ENCODE measurements at places on chromosomes 7 and 10. TPM values are rescaled to one million over a fixed set of nuclear protein-coding genes. Genes with fewer than 3 reads are reported as not detected.

Gene CDH23
- total RNA-seq = 1.1 TPM

Gene MBL2
- not detected for total RNA-seq

DNA sequence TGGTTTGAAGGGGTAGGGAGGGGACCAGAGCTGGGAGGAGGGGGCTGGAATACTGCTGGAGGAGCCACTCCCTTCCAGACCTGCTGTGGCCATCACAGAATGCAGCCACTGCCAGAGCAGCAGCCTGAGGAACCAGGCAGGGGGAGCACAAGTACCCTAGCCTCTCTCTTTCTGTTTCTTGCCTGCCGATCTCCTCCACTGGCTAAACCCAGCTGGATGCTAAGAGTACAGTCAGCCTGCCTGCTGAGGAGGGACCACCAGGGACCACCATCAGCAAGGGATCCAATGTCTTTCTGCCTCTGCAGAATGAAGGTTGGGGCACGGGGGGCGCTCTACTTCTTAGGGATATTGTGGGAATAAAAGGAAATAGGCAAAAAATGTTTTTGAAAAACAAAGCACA is 4.7 kb downstream of the BLVRA start:
- no peak for DNase-seq

DNA sequence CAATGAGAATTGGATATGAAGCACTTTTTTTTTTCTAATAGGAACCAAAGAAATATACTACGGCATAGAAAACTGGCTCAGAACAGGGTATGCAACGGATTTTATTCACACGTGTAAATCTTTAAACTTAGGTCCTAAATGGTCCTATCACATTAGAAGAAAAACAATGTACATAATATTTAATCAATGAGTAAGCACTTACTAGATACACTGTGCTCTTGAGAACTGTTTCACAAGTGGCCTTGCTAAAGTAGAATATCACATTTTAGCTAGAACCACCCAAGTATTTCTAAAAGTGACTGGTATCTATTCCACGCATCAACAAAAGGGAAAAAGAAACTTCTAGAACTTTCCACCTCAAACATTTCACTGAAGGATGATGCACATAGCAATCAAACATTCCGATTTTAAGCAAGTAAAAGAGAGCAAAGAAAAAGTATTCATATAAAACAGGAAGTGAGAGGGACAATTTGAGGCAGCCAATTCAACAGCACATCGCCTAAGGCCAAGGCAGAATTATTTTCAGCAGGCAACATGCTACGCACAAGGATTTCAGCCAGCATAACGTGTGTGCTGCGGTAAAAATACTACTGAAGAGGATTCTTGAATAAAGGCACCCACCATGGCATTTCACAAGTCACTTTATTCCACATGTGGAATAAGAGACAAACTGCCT is 55.8 kb downstream of the PARD3 start:
- no peak for DNase-seq

DNA sequence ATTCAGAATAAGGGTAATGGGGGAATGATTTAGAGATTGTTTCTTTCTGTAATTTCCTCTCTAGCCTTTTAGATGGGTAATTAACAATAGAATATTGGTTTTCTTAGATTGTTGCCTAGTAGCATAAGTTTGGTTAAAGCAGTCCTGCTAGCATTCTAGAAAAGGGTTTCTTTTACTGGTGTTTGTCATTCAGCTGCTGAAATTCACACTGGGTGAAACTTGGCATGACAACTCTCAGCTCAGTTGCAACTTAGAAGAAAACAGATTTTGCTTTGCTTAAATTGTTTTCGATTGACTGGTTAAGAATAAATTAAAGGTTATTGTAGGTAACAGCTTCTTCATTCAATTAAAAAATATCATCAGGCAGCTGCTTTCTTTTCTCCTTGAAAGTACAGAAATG is 25.1 kb upstream of the PDK4 start:
- DNase-seq = no peak

DNA sequence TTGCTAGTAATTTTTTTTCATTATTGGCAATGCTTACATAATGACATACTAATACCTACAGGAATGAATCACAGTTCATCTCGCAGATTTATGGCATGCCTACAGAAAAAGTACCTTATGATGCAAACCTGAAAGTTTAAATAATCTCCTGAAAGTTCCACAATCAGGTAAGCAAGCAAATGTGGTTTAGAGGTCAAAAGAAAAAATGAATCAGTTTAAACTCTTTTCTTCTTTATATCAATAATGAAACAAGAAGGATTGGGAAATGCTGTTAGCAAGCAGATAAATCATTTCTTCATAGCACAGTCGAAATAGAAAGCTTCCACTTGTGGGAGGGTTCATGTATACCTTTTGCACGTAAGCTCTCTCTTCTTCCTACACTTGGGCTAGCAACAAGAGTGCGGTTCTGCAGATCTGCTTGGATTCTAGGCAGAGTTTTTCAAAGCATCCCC is 53.7 kb upstream of the MTPN start:
- peak; percentile 31 for DNase-seq
